ENCODE measurements at places on chromosomes 2 and 18.

GRCh38 chr18:21486905-21487437 is 113.5 kb downstream of the ESCO1 start:
- no peak for DNase-seq

DNA sequence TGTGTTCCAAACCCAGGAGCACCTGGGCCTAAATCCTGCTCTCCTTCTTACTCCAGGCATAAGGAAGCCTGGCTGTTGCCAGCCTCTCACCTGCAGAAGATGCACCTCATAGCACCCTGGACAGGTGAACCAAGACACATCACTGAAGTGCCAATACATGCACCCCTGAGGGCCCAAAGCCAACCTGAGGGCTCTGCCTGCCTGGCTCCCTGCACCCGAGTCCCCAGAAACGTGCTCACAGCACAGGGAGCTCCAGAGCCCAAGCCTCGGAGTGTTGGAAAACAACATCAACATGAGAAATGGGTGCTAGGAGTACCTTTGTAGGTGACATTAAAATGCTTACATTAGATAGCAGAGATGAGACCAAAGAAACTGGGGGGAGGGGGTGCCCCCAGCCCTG is 96.3 kb upstream of the RAB6C start:
- no peak for DNase-seq

- no peak for DNase-seq
These were observed 31.0 kb upstream of the KCNF1 start for GRCh38 chr2:10880586-10881321.

DNA sequence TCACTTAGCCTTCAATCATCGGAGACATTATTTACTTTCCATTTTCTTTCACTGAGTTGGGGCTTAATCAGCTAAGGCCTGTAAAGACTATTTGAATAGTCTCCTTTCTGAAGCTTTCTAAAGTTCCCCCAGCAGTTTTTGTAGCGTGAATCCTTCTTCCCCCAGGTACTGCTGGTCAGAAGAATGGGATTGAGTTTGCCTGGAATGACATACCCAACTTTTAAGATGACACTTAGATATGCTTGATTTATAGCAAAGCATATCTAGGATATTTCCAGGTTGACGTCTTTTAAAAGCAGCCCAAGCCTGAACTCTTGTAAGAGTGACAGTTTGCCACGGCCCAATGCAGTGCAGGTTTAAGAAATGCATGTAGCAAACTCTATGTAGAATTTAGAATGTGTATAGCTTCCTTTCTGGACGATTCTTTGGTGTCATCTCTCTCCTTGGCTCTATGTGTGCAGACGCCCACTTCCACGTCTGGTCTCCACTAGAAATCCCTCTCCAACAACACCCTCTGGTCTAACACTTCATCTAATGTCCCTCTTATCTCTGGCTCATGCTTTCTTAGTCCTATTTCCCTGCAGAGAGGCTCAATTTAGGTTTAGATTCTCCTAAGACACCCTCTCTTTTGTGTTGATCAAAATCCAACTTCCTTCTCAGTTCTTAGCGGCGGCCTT is 175.0 kb upstream of the CYRIA start:
- no peak for DNase-seq

DNA sequence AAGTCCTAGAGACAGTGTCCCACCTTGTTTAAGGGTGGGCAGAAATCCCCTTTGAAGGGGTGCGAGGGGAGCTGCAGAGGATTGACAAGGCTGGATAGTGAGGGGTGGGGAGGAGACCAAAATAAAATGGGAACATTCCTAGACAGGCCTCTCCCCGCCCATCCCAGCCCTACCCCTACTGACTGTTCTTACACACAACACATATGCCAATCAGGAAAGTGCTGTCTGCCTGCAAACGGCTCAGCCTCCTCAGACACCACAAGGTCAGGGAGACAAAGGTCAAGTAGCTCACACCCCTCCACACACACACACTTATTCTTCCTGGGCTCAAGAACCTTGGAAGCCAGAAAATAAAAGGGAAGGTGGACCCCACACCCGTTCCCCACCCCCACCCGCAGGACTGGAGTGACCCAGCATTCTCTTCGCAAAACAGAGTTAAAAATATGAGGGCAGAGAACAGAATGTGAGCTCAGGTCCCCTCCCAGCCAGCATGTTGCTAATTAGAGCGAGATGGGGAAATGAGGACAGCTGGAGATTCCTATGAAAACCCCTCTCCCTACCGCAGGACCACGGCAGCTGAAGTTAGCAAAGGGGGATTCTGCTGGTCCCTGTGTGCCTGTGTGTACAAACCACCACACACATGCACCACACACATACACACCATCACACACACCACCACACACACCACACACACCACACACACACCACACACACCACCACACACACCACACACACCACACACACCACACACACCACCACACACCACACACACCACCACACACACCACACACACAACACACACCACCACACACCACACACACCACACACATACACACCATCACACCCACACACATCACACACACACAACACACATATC is 197.8 kb downstream of the TNS1 start:
- no peak for DNase-seq

GRCh38 chr2:227106845-227107759 is 56.9 kb downstream of the COL4A4 start:
- DNase-seq: no peak

GRCh38 chr2:196617430-196617829 is 22.1 kb upstream of the CCDC150 start:
- no peak for DNase-seq

DNA sequence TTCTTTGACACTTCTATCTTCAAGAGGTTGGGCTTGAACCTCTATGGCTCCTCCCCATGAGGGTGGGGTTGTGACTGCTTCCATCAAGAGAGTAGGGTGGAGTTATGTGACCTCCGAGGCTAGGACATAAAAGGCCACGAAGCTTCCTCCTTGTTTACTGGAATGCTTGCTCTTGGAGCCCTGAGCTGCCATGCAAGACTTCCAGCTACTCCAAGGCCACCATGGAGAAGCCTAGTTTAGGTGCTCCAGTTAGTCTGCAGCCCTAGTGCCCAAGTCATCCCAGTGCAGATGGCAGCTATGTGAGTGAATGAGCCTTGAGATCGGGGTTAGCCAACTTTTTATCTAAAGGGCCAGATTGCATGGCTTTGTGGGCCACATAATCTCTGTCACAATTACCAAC is 2.4 kb upstream of the MERTK start:
- DNase-seq: no peak

- DNase-seq: no peak
These were observed 40.0 kb upstream of the AGPS start for GRCh38 chr2:177352441-177353186.

DNA sequence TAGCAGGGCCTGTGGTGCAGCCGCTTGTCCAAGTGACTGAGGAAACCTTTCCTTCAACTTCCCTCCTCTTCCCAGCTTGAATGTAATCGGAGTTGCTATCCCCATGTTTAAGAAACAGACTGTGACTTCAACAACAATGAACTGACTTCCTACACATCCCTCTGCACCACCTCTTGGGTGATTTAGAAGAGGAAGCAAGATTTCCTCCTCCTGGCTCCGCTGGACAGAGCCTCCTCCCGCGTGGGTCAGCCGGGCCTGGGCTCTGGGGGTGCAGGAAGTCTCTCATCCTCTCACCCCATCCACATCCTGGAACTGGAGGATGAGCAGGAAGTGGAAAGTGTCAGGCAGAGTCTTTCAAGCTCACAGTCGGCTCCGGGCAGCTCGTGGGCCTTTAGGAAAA is 84.3 kb downstream of the GATA6 start:
- no peak for DNase-seq

- no peak for DNase-seq
These were observed 218.4 kb downstream of the ANAPC1 start for GRCh38 chr2:111665551-111666116.

GRCh38 chr2:159936471-159936870 is 125.9 kb downstream of the PLA2R1 start:
- DNase-seq: no peak

DNA sequence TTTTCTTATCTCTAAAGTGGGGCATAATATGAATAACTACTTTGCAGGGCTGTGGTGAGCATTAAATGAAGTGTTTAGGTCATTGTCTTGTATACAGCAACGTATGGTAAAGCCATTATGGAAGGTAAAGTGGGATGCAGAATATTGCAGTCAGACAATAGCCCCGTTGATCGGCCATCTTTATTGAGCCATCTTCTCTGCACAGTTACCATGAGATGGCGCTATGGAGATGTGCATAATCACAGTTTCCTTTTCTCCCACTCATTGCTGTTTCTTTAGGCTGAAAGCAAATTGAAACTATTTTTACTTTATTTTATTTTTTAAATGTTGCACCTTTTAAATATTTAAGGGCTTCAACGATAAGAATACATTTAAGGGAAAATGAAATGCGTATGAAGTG is 108.9 kb downstream of the THSD7B start:
- DNase-seq: no peak

DNA sequence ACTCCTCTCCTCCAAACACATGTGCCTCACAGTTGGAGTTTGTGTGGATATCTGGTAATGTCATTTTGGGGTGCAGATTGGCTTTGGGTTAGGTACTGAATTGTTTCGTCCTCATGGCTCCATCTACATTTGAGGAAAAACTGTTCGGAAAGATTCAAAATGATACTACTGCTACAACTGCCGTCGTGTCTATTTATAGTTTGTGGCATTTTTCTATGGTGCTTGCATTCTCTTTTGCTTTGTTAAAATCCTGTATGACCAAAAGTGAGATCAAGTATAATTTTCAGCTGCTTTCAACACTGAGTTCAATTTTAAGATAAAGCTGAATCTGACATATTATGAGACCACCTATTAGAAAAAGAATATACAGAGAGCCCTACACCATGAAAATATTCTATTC is 176.3 kb upstream of the DSEL start:
- DNase-seq: no peak

DNA sequence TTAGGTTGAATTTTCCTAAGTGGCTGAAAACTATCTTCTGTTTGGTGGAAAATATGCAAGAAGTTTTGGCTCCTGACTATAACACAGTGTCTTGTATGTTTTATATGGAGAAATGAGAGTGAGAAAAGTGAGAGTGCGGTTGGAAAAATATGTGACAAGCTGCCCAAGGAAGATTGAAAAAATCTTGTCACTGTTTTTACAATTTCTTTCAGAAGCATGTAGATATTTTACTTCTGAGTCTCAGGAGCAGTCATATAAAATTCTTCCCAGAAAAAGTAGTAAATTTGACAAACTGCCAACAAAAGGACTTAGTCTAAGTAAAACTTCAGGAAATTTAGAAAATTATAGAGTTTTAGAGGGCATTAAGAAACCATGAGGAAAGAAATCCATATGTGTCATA is 19.4 kb upstream of the RMND5A start:
- no peak for DNase-seq

DNA sequence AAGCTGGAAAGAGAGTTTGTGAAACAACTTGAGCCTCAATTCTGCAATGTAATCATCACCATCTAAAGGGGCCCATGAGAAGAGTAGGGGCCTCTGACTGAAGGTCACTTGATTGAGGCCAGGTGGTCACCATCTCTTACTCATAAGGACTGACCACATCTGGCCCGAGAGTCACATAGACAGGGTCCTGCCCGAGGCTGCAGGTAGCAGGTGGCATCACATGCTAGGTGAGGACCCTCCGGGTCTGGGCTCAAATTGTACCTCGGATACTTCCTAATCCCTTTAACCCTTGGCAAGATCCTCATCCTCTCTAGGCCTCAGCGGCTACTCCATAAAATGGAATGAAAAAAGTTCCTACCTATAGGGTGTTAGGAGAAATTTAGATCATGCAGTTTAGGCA is 16.7 kb downstream of the FHL2 start:
- DNase-seq: no peak

GRCh38 chr2:26333293-26333692 is 12.7 kb upstream of the SELENOI start:
- no peak for DNase-seq

DNA sequence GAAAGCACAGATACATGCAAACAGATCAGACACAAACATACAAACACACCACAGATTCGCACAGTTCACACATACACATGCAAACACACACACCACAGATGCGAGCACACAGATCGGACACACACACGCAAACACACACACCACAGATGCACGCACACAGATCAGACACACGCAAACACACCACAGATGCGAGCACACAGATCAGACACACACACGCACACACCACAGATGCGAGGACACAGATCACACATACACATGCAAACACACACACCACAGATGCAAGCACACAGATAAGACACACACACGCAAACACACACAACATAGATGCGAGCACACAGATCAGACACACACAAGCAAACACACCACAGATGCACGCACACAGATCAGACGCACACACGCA is 149.0 kb downstream of the PXDN start:
- no peak for DNase-seq

DNA sequence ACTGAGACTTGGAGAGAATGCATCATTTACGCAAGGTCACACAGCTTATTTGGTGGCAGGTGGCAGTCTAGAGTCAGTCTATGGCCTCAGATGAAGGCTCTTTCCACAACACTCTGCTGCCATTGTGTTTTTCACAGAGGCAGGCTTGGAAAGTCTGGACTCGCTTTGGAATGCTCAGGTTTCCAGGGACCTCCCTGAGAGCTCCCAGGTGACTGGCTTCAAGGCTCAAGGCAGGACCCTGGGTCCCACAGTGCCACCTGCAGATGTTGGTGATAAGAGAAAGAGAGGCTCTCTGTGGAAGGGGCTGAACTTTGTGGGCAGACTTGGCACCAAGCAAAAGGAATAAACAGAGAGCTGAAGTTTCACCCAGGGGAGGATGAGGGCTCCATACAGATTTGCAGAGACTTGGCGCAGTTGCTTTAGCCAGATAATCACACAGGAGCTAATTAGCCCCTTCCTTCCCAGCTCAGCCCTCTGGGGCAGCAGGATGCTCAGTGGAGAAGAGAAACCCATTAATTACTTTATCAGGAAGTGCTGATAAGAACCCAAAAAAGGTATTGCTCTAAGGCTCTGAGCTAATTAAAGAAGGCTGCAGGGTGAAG is 103.5 kb downstream of the LBH start:
- no peak for DNase-seq

DNA sequence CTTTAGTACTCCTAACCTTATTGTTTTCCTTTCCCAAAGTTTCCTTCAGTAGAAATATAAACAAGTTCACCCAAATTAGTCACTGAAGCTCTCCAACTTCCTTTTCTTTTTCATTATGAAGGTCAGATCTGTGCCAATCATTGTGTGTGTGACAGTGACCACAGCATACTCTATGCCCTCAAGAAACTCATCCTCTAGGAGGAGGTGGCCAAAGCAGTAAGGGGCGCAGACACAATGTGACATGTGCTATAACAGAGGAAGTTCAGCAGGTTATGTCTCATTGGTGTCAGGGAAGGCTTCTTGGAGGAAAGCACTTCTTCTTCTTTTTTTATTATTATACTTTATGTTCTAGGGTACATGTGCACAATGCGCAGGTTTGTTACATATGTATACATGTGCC is 60.0 kb upstream of the PSME4 start:
- no peak for DNase-seq

- no peak for DNase-seq
These were observed 100.3 kb downstream of the MBP start for GRCh38 chr18:77032181-77032701.
